ENCODE measurements at places on chromosomes 13 and 19.

GRCh38 chr13:30983431-30983830 is 51.0 kb downstream of the TEX26 start:
- no peak for DNase-seq

DNA sequence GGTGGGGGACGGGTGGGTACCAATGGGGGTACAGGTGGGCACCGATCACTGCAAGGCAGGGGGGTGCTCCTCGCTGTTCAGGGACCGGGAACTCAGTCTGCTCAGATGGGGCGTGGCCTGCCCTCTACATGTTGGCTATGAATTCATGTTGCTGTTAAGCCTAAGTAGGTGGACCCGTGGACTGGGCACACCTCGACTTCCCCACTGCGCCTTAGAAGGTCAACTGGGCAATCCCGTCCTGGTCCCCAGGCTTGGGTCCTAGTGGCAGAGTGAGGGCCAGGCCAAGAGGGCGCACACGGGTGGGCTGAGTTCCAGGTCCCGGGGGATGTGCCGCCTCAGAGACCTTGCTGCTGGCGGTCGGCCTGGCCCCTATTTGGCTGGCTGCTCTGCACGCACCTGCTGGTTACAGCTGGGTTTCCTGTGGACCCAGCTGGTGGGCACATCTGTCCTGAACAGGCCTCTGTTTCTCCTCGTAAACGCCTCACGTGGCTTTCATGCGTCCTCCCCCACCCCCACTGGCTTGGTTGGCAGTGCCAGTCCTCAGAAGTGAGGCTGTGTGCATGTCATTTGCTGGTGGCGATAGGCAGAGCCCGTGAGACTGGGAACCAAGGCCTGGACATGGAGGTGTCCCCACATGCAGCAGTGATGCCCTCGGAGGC is 13.5 kb upstream of the ZNF554 start:
- no peak for DNase-seq

GRCh38 chr13:109355875-109356434 is 430.4 kb downstream of the IRS2 start:
- no peak for DNase-seq

- no peak for DNase-seq
Measured at GRCh38 chr19:1715540-1715939, 37.8 kb upstream of the ONECUT3 start.

GRCh38 chr13:98020271-98020670 is 66.8 kb downstream of the IPO5 start:
- no peak for DNase-seq

Data from stimulated activated CD4-positive, alpha-beta T cell treated with anti-CD3 and anti-CD28 coated beads, TNF-alpha, amount 100 ng/mL, for 48 hours (primary cell).